ENCODE measurements at places on chromosomes 2 and 18.

- H3K36me3 ChIP-seq: no peaks in the 10 kb centered on the region
- no peak overlapping the region for H3K4me3 ChIP-seq
- no peak overlapping the region for H3K27ac ChIP-seq
- H3K27me3 ChIP-seq: no peaks in the 10 kb centered on the region
Measured at GRCh38 chr2:152065945-152066344, 32.9 kb downstream of the CACNB4 start.

DNA sequence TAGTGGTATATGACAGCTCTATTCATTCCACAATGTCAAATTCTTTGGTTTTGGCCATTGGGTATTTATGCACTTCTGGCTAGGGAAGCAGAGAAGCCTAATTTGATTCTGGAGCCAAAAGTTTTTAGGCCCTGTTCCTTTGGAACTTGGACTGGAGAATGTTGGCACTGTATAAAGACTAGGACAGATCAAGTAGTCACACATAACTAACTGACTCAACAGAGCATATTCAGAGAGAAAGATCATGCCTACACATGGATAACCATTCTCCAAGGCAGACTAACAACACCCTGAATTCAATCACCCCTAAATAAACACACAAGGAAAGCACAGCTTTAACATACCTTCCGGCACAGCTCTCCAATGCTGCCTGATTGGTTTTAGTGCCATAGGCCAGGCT, 62.9 kb downstream of the ARHGAP15 start:
- H3K36me3 ChIP-seq: no peaks in the 10 kb centered on the region
- DNase-seq: no peak
- H3K4me3 ChIP-seq: no peak overlapping the region
- H3K27me3 ChIP-seq: no peaks in the 10 kb centered on the region
- no peaks in the 10 kb centered on the region for H3K4me1 ChIP-seq

DNA sequence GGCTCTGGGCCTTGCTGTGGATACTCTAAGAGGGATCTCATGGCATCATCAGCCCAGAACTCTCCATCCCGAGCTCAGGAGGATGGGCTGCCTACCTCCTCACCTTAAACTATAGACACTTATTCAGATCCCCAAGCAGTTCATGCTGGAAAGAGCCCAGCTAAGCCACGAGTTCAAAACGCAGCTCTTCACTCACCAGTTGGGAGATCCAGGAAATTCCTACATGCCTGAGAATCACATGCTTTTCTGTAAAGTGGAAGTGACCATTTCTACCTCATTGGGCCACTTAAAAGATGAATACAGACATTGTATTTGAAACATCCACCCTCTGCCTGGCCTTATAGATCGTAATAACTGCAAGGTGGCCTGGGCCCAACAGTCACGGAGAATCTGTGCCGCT, 6.6 kb downstream of the ATOH8 start:
- no peak for DNase-seq
- no peak overlapping the region for H3K27ac ChIP-seq
- no peak overlapping the region for H3K4me3 ChIP-seq
- H3K4me1 ChIP-seq: peaks cover 41% of the 10 kb centered on the region
- H3K27me3 ChIP-seq: peaks cover 4% of the 10 kb centered on the region

- no peak overlapping the region for H3K27ac ChIP-seq
- no peaks in the 10 kb centered on the region for H3K4me1 ChIP-seq
- no peaks in the 10 kb centered on the region for H3K27me3 ChIP-seq
- H3K36me3 ChIP-seq: no peaks in the 10 kb centered on the region
Measured at GRCh38 chr2:193523662-193524061, 1328.9 kb upstream of the TMEFF2 start.

DNA sequence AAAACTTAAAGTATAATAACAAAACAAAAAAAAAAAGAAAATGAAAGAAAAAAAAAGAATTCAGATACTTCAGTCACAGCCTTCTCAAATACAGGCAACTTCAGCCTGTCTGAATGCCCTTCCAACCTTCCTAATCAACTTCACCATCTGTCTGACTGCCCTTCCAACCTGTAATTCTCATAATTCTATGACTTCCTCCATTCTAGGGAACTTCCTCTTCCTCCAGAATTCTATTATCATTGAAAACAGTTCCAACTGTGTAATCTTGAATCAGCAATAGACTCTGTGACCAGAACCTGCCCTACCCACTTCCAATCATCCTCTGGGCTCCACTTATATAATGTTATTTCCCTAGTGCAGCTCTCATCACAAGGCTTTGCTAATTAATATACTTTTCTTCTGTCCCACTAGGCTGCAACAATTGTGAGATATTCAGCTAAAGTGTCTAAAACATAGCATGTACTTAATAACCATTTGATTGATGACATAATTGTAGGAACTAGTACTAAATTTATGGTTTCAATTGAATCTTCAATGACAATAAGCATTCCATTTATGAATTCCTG, 127.3 kb downstream of the UPP2 start:
- no peaks in the 10 kb centered on the region for H3K4me1 ChIP-seq
- H3K4me3 ChIP-seq: no peak overlapping the region
- H3K27ac ChIP-seq: no peak overlapping the region
- DNase-seq: no peak
- H3K27me3 ChIP-seq: no peaks in the 10 kb centered on the region

- no peak for DNase-seq
- peaks cover 15% of the 10 kb centered on the region for H3K4me1 ChIP-seq
- peak overlapping the region; percentile 57 for H3K4me3 ChIP-seq
- peak overlapping the region; percentile 86 for H3K27ac ChIP-seq
Measured at GRCh38 chr18:48975120-48975816, 24.5 kb upstream of the SMAD7 start.

All from body of pancreas (tissue), 4 donors.